ENCODE measurements at places on chromosomes 11 and 22.
A peak's percentile ranks its signal among the peaks of the same experiment; 100 is the strongest.

DNA sequence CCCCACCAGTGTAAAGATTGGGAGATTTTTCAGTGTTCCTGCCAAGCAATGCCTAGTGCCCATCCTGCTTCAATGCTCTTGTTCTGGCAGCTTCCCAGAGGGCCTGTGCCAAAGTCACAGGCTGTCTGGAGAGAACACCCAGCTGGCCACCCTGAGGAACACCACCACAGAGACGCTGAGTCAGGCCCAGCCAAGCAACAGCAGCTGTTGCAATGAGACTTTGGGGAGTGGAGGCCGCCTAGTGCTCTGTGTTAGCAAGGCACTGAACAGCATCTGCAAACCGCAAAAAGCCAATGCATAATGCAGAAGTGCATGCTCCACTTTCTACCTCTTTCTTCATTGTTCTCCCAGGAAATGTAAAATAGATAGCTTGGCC, 168.1 kb downstream of the NXPE2 start:
- peak; percentile 22 for DNase-seq

DNA sequence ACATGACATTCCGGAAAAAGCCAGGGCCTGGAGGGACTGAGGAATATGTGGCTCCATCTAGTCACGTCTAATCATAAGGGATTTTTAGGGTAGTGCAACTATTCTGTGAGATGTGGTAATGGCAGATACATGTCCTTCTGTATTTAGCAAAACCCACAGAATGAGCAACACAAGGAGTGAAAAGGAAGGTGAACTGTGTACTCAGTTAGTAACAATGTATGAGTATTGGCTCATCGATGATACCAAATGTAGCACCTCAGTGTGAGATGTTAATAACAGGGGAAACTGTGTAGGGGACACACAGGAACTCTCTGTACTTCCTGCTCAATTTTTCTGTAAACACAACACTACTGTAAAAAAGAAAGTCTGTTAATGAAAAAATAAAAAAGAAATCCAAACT, 42.0 kb upstream of the CARS1 start:
- no peak for DNase-seq

DNA sequence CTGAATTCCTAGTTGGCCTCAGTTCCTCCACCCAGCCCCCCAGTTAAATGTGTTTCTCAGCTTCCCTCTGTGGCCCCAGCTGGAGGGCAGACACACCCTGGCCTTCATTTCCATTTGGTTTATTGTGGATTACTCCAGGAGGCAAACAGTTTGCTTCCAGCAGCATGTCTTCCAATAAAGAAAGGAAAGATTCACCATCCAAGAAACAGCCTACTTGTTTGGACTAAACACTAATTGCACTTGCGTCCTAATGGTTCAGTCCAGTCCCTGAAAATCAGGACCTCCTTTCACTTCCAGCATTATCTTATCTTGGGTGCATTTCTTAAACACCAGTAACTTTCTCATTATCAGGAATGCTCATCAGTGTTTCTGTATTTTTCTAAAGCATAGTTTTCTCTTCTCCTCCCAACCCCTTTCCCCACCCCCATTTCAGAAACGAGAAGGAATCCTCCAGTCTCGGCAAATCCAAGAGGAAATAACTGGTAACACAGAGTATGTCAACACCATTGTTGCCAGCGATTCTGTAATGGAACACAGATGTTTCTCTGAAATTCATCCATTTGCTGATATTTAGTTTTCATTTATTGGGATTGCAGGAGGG, 130.9 kb downstream of the PARVA start:
- DNase-seq, result peak; percentile 83

GRCh38 chr11:69541501-69542313, 60.2 kb downstream of the LINC01488 start:
- peak; percentile 30 for DNase-seq

DNA sequence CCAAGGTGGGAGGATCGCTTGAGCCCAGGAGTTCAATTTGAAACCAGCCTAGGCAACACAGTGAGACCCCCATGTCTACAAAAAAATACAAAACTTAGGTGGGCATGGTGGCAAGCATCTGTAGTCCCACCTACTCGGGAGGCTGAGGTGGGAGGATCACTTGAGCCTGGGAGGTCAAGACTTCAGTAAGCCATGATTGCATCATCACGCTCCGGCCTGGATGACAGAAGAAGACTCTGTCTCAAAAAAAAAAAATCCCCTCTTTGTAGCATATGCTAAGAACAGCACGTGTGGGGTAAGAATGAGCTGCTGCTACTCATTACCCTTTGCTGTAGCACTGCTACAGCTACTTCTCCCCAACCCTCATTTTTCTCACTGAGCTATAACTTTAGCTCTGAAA, 14.5 kb downstream of the UBE4A start:
- no peak for DNase-seq

- DNase-seq, result no peak
These were observed 31.0 kb upstream of the HSD17B12 start for GRCh38 chr11:43649501-43649900.

DNA sequence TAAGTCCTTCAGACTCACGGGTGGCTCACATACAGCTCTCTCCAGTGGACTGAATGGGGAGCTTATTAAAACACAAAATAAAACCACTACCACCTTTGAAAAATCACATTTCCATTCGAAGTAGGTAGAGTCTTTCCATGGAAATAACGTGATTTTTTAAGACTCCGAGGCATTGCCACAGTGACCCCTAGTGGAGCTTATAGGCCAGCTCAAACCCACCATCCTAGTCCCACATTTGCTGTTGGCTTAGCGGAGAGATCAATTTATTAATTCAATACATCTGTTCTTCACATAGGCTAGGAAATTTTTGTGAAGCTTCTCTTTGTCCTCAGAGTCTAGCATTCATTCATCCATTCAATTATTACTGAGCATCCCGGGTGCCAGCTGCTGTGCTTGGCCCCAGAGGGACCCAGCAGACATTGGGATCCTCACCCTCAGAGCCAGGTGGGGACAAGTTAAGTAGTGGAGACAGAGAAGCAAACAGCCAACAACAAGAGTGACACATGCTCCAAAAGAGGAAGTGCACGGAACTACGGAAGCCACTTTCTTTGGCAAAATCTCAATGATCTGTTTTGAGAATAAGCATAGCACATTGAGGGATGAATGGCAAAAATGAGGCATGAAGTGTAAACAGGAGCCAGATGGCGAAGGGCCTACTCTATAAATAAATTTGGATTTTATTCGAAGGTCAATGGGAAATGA, 10.2 kb upstream of the P4HA3 start:
- peak; percentile 63 for DNase-seq

GRCh38 chr11:76120513-76121101, 85.7 kb downstream of the WNT11 start:
- no peak for DNase-seq

- DNase-seq, result no peak
These were observed 94.5 kb upstream of the HSD17B12 start for GRCh38 chr11:43585877-43586608.

GRCh38 chr22:50569896-50570535, 7.3 kb upstream of the SYCE3 start:
- DNase-seq, result no peak

DNA sequence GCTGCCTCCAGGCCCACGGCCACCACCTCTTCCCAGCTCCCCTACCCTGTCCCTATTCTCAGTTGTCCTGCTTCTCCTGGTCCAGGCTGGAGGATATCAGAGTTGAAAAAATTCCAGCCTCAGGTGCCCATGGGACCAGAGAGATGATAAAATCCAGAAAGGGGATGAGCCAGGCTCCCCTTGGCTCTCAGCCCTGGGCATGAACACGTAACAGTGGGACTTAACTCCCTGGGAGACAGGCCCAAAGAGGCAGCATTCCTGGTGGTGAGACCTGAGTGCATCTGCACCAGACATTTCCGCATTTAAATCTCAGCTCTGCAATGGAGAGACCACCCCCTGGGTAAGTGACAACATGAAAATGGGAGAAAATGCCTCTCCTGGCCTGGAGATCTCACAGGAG, 10.4 kb upstream of the SLC39A13 start:
- no peak for DNase-seq

GRCh38 chr11:65883786-65884715, 4.2 kb downstream of the FIBP start:
- no peak for DNase-seq

DNA sequence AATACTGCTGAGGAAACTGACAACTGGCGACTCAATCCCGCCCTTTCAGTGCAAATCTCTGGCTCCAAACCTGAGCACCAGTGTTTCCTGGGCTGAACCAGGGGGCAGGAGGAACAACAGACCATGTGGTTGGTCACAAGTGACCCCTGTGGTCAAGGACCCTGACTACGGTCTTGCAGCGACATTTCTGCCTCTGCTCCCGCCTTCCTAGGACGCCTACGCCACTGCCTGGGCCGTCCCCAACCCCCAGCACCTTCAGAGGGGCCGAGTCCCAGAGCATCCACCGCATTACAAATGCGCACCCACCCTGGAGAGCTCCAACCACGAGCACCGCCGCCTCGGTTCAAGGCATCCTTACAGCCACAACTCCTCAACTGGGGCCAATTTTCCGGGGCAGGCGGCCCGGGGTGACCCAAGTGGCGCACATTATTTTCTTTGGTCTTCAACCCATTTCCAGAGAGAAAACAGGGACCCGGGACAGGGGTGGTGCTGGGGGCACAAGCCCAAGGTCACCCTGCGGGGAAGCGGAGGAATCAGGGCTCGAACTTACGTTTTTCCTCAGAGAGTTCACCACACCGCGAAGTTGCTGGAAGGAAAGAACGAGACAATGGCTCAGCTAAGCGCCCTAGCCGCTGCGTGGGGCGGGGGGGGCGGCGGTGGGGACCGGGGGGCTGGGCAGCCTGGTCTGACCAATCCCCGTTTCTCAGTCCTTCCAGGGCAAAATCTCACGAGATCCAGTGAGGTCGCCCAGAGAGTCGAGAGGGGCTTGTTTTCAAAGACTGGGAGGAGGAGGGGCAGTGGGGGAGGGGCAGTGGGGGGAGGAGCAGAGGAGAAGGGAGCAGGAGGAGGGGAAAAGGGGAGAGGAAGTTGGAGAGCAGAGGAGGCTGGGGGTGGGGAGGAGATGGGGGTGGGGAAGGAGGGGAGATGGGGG, 1.8 kb downstream of the PRAME start:
- DNase-seq, result no peak

GRCh38 chr11:19658344-19658743, 54.3 kb upstream of the NAV2 start:
- no peak for DNase-seq

GRCh38 chr11:88266919-88267318, 70.6 kb downstream of the CTSC start:
- no peak for DNase-seq

- DNase-seq, result peak; percentile 93
These were observed 34.7 kb upstream of the CLNS1A start for GRCh38 chr11:77672264-77672663.

DNA sequence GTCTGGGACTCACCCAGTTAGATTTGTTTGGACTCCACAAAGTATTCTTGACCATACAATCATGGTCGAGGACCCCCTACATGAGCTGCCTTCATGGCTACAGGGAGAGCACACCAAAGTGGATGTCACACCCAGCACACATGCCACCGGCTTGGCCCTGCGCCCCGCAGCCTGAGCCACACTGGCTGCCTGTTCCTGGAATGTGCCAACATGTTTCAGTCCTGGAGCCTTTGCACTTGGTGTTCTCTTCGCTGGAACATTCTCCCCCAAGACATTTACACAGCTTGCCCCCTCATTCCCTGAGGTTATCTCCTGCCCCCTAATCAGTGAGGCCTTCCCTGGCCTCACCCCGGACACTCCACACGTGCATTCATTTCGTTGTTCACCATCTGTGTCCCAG, 46.0 kb downstream of the PPARA start:
- no peak for DNase-seq

GRCh38 chr11:93608364-93608763, 53.1 kb upstream of the CEP295 start:
- no peak for DNase-seq

- DNase-seq, result no peak
These were observed at the start of gene CCDC88B for GRCh38 chr11:64339754-64340408. Gene CCDC88B (plus strand): TSS chr11:64340204. CDS start chr11:64340267, 63 bp downstream.

DNA sequence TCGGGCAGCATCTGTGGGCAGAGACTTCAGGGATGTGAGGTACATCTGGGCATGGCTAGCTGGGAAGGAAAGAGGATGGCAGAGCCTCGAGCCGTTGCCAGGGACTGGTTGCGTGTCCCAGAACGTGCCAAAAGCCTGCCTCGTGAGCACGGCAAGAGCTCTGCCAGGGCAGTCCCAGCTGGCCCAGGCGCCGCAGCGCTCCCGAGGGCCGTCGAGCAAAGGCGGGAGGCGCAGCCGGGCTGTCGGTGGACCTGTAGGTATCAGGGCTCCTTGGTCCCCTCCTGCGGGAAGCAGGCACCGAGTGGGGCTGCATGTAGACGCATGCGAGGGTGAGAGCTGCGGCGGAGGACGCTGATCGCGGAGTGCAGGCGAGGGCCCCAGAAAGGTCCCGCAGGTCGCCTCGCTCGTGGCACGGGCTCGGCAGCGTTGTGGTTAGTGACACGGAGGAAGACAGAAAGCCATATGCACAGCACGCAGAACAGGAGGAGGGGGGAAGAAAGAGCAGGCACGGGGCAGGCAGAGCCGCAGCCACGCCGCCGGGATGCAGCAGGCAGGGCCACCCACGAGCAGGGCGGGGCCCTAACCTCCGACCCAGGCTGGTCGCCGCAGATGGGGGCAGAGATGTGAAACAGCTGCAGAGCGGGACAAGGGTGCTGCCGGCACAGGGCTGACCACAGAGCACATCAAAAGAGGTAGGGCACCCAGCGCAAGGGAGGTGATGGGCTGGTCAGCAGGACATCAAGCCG, 18.0 kb downstream of the LSP1 start:
- DNase-seq, result no peak

- no peak for DNase-seq
These were observed 551.9 kb upstream of the LUZP2 start for GRCh38 chr11:23944923-23945322.

DNA sequence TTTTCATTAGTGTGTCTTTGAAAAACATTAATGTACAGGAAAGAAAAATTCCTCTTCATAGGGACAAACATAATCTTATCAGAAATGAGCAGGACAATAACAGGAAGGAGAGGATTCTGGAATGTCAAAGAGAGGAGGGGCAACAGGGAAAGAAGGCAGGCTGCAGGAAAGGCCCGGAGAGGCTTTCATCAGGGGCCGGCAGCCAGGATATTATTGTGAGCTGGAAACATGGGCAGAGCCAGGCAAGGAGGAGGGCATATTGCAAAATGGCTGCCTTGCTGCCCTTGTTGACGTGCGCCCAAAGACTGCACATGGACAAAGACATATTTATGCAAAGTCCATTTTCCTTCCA, 433.7 kb downstream of the ETS1 start:
- no peak for DNase-seq

DNA sequence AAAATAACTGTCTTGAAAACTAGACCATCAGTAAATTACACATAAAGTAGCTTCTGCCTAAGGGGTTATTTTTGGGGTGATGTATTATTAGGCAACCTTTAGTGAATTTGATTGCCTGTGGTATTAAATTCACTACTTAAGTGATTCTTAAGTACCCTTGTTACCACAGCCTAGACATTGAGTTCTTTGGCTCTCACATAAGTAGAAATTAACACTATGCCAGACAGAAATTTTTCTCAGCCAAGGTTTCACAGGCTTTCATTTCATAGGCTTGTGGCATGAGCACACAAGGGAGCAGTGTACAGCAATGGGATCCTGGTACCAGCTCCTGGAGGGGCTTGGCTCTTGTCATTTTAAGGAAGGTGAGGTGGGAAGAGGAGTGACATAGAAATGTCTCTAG, 218.5 kb downstream of the AASDHPPT start:
- no peak for DNase-seq
